ENCODE measurements at places on chromosomes 7 and 10.

DNA sequence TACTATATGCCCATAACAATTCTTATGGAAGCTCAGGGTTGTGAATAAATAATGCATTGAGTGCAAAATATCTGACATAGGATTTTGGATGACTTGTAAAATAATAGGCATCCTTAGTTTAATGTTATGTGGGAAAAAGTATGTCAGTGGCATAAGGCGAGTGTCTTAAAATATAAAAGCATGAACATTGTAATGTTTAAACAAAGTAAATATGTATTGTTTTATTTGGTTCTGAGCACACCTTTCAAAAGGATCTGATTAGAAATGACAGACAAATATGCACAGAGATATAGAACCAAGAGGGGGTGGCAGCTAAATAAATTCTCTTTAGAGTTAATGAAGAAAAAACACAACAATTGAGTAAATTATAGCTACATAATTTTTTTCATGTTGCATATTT is 51.3 kb upstream of the FOXP2 start:
- no peak for DNase-seq

DNA sequence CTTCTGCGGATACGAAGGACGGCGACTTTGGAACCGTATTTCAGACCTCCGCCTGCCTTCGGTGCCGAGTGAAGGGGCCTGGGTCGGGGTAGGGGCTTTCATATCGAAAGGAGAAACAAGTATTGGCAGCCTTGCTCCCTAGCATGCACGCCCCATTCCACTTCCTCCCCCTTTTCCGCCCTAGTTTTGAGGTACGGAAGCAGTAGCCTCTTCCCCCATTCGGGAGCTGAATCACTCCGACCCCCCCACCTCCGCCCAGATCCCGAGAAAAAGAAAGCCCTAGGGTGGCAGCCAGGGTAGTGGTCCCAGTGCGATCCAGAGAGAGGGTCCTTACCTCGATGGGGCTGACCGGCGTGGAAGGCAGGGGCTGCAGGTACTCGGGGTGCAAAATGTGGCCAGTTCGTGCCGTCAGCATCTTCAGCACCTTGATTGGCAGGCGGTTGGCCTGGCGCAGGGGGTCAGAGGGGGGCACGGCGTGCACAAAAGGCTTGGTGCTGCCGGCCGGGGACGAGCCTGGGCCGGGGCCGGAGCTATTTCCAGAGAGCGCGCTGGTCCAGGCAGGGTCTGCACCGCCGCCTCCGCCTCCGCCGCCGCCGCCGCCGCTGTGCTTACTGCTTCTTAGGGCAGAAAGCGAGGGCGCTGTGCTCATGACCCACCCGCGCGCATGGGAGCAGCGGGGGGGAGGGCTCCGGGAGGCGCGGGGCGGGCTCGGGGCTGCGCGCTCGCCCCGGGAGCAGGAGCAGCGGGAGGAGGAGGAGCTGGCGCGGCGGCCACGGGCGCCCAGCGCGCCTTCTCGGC is 594 bp downstream of the ZNF503 start:
- DNase-seq = no peak

GRCh38 chr7:75642810-75643486 is 95.8 kb downstream of the HIP1 start:
- DNase-seq = peak; percentile 60

GRCh38 chr7:78493401-78493800 is 694.8 kb downstream of the PHTF2 start:
- peak; percentile 66 for DNase-seq

DNA sequence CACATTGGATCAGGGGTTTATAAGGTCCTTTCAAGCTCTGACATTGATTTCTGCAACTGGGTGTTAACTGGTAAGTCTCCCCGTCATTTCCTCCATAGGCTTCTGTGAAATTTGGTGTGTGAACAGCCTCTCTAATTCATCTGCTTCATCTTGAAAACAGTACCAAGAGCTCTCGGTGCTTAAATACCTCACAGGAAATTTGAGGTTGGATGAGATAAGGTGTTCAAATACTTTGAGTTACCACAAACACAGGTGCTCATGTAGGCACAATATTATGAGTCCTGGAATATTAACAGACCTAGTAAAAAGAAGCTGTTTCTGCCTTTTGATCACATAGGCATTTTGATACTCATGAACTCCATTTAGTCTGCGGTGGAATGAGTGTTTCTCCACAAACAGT is 85.2 kb downstream of the RTKN2 start:
- DNase-seq = no peak

Measured in renal cortical epithelial cell (primary cell).